ENCODE measurements at places on chromosomes 3 and 15. TPM values are rescaled to one million over a fixed set of nuclear protein-coding genes. Genes with fewer than 3 reads are reported as not detected.

- H3K27me3 ChIP-seq = no peaks in the 10 kb centered on the region
- no peak overlapping the region for H3K4me3 ChIP-seq
- no peaks in the 10 kb centered on the region for H3K36me3 ChIP-seq
- no peaks in the 10 kb centered on the region for H3K4me1 ChIP-seq
- no peak for DNase-seq
Measured at GRCh38 chr3:35544976-35545375, 94.3 kb upstream of the ARPP21 start.

GRCh38 chr3:63076357-63076756 lies 201.1 kb upstream of the CADPS start:
- no peaks in the 10 kb centered on the region for H3K4me1 ChIP-seq
- no peak overlapping the region for H3K4me3 ChIP-seq
- H3K36me3 ChIP-seq = no peaks in the 10 kb centered on the region
- no peak for DNase-seq

DNA sequence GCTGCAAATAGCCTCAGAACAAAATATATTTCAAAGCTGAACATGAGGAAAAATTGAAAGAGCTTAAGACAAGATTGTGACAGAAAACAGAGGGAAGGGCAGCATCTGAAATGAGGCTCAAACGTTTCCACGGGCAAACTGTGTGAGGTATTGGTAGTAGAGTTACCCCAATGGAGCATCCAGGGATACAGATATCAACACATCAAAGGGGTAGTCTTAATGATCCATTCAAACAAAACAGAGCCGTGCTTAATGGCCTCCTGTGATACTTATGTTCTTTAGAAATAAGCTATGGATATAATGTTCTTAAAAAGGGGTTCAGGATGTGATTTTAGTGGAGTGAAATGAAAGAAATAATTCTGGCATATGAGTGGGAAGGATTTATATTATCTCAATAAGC lies 430.3 kb upstream of the PDZRN3 start:
- no peak overlapping the region for H3K27ac ChIP-seq
- no peaks in the 10 kb centered on the region for H3K36me3 ChIP-seq
- no peak overlapping the region for H3K4me3 ChIP-seq
- H3K4me1 ChIP-seq = no peaks in the 10 kb centered on the region
- no peaks in the 10 kb centered on the region for H3K27me3 ChIP-seq

DNA sequence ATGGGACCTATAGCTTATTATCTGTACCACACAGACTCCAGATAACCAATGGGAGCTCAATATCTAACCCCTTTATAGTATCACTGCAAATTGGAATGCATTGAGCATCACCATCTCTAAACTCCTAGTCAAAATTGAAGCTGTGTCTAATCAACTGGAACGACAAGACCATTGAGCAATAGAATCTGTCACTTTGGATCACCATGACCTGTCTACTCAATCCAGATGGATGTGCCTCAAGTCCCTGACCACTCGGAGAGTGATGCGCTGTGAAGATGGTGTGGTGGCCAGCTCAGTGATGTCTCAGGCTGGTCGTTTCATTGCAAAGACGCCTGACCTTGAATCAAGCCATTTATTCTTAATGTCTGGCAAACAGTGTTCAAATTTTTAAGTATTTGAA lies 160.5 kb downstream of the SEMA6D start:
- H3K36me3 ChIP-seq = no peaks in the 10 kb centered on the region
- no peak for DNase-seq
- H3K27ac ChIP-seq = no peak overlapping the region
- H3K4me3 ChIP-seq = no peak overlapping the region

- peak; percentile 65 for DNase-seq
- peaks cover 20% of the 10 kb centered on the region for H3K4me1 ChIP-seq
- no peaks in the 10 kb centered on the region for H3K36me3 ChIP-seq
- no peaks in the 10 kb centered on the region for H3K27me3 ChIP-seq
- peak overlapping the region; percentile 25 for H3K27ac ChIP-seq
Measured at GRCh38 chr3:16337856-16338540, 73.0 kb downstream of the OXNAD1 start.

DNA sequence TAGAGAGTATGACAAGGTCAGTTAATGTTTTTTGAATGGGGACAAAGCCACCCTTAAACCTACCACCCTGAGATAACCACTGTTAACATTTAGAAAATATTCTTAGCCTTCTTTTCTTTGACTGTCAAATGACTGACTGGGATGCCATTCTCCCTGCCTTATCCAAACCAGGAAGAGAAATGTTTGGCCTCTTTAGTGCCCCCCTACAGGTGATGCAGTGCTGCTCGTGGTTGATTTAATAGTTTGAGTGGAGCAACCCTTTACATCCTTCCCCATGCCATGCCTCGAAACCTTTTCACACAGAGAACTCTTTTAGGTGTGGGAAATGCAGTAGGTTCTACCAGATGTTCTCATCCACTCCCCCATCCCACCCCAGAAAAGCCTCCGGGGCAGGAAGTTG lies 38.7 kb upstream of the UMPS start:
- H3K27me3 ChIP-seq = peaks cover 2% of the 10 kb centered on the region
- no peaks in the 10 kb centered on the region for H3K4me1 ChIP-seq
- no peak overlapping the region for H3K27ac ChIP-seq
- no peak overlapping the region for H3K4me3 ChIP-seq

DNA sequence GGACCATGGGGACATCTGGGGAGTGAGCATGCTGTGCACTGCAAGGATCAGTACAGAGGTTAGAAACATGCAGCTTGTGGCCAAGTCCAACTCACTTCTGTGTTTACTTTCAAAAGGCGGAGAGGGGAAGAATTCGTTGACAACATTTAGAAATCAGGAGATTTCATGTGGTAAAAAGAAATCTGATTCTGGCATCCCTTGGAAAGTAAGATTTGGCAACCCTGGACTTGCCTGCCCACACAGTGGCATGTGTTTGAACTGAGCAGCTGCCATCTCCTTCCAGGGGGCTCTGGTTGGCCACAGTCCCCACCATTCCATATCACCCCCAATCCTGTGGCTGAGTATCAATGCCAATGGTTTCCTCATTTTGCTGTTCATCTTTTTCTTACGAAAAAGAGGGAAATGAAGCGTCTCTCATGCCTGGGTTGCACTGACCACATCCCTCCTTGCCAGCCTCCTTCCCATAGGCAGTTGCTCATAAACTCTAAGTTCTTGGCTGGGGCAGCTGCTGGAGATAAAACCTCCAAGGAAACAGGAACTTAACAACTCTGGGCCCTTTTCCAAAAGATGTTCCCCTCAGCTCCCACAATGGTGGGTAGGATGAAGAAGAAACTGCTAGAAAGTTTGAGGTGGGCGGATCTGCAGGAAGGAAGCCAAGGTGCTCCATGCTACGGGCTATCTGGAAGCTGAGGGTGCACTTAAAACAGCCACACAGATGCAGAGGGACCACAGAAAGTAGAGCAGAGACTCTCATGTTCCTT lies 29.2 kb downstream of the SLC6A11 start:
- H3K27me3 ChIP-seq = no peaks in the 10 kb centered on the region
- H3K4me1 ChIP-seq = peaks cover 29% of the 10 kb centered on the region
- no peak overlapping the region for H3K4me3 ChIP-seq
- no peaks in the 10 kb centered on the region for H3K36me3 ChIP-seq

GRCh38 chr15:68769702-68770101 lies 51.0 kb downstream of the ANP32A start:
- H3K27me3 ChIP-seq = no peaks in the 10 kb centered on the region
- H3K4me1 ChIP-seq = peaks cover 5% of the 10 kb centered on the region
- no peak overlapping the region for H3K27ac ChIP-seq
- H3K4me3 ChIP-seq = no peak overlapping the region
- H3K36me3 ChIP-seq = no peaks in the 10 kb centered on the region

DNA sequence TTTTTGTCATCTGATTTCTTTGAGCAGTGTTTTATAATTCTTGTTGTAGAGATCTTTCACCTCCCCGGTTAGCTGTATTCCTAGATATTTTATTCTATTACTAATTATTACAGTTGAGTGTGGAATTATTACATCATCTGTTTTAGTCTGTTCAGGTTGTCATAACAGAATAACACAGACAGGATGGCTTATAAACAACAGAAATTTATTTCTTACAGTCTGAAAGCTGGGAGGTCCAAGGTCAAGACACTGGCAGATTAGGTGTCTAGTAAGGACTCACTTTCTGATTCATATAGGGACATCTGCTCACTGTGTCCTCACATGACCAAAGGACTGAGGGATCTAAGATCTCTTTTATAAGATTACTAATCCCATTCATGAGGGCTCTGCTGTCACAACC lies 121.3 kb upstream of the THBS1 start:
- H3K4me3 ChIP-seq = no peak overlapping the region
- H3K4me1 ChIP-seq = peaks cover 5% of the 10 kb centered on the region
- DNase-seq = no peak

DNA sequence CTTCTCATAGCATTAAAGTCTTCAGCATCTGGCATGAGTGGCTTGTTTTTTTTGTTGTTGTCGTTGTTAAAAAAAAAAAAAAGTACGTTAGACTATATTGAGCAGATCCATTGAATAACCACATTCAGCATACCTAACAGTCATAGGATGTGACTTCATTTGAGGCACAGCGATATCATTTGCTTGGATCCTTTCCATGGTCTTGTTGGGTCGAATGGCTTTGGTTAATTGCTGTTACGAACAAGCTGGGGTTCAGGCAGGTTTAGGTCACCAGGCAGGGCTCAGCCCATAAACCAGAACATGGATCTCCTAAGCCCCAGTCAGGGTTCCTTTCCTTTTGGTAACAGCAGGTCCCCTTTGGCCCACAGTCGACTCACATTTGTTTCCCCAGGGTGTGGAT lies 76.2 kb downstream of the POLR2M start:
- no peak overlapping the region for H3K4me3 ChIP-seq
- H3K36me3 ChIP-seq = no peaks in the 10 kb centered on the region
- no peak overlapping the region for H3K27ac ChIP-seq
- no peaks in the 10 kb centered on the region for H3K27me3 ChIP-seq

GRCh38 chr3:108106031-108106430 lies 15.2 kb upstream of the CD47 start:
- no peak overlapping the region for H3K4me3 ChIP-seq
- H3K36me3 ChIP-seq = no peaks in the 10 kb centered on the region
- no peak for DNase-seq
- H3K27me3 ChIP-seq = no peaks in the 10 kb centered on the region

- no peaks in the 10 kb centered on the region for H3K36me3 ChIP-seq
- H3K4me3 ChIP-seq = no peak overlapping the region
- H3K27me3 ChIP-seq = no peaks in the 10 kb centered on the region
- H3K27ac ChIP-seq = no peak overlapping the region
Measured at GRCh38 chr3:96101006-96101560, 713.3 kb upstream of the EPHA6 start.

GRCh38 chr3:28502397-28502937 lies 153.8 kb upstream of the AZI2 start:
- no peak overlapping the region for H3K27ac ChIP-seq
- no peaks in the 10 kb centered on the region for H3K36me3 ChIP-seq
- no peaks in the 10 kb centered on the region for H3K4me1 ChIP-seq
- DNase-seq = no peak

DNA sequence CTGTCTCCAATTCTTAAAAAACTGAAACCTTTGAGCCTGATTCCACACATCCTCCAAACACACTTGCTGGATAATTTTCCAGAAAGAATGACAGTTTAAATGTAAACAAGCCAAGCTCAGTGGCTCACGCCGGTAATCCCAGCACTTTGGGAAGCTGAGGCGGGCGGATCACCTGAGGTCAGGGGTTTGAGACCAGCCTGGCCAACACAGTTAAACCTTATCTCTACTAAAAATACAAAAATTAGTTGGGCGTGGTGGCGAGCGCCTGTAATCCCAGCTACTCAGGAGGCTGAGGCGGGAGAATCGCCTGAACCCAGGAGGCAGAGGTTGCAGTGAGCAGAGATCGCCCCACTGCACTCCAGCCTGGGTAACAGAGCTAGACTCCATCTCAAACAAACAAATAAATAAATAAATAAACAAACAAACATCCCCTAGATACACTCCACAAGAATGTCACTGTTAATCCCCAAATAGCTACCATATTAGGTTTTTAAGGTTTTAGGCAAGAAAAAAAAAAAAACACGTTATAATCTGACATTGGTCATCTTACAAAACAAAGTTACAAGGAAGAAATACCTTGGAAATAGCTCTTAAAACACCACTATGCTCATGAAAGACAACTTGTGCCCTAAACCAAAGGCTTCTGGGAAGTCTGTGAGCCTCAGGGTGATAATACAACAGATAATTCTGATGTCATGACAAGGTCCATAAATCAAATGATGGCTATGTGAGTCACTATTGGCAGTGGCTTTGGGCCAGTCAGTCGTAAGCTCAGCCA lies 13.2 kb downstream of the TNIK start:
- no peaks in the 10 kb centered on the region for H3K36me3 ChIP-seq
- H3K27ac ChIP-seq = no peak overlapping the region
- no peak overlapping the region for H3K4me3 ChIP-seq
- no peaks in the 10 kb centered on the region for H3K27me3 ChIP-seq
- no peak for DNase-seq

GRCh38 chr3:102474207-102474606 lies 39.4 kb downstream of the ZPLD1 start:
- H3K4me1 ChIP-seq = no peaks in the 10 kb centered on the region
- H3K36me3 ChIP-seq = no peaks in the 10 kb centered on the region
- DNase-seq = no peak
- no peak overlapping the region for H3K27ac ChIP-seq
- H3K27me3 ChIP-seq = no peaks in the 10 kb centered on the region

DNA sequence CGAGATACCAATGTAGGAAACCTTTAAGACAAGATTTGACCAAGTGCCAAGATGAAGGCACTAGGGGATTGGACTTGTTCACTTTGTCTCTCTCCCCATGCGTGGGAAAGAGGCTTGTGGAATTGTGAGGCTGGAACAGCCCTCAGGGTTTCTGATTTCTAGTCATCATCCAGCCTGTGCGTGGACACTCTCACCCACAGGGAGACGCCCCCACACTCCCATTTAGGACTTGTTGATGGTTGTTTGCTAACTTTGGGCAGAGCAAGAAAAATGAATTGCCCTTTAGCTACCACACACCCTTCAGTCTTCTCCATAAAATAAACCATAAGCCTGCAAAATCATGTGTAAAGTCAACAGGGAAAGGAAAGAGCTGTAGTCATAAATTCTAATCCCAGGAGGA lies 18.4 kb downstream of the ACKR2 start:
- H3K4me3 ChIP-seq = no peak overlapping the region
- H3K4me1 ChIP-seq = no peaks in the 10 kb centered on the region
- DNase-seq = no peak
- no peak overlapping the region for H3K27ac ChIP-seq
- no peaks in the 10 kb centered on the region for H3K36me3 ChIP-seq
- H3K27me3 ChIP-seq = no peaks in the 10 kb centered on the region

- no peaks in the 10 kb centered on the region for H3K4me1 ChIP-seq
- no peaks in the 10 kb centered on the region for H3K27me3 ChIP-seq
- no peaks in the 10 kb centered on the region for H3K36me3 ChIP-seq
- DNase-seq = no peak
Measured at GRCh38 chr3:81164806-81165205, 596.6 kb downstream of the GBE1 start.

- no peaks in the 10 kb centered on the region for H3K27me3 ChIP-seq
- no peak overlapping the region for H3K4me3 ChIP-seq
- H3K27ac ChIP-seq = no peak overlapping the region
- no peak for DNase-seq
- no peaks in the 10 kb centered on the region for H3K36me3 ChIP-seq
- H3K4me1 ChIP-seq = no peaks in the 10 kb centered on the region
Measured at GRCh38 chr3:110017304-110017703, 680.0 kb upstream of the DPPA4 start.

GRCh38 chr3:4091786-4092185 lies 211.4 kb upstream of the SETMAR start:
- H3K4me3 ChIP-seq = no peak overlapping the region
- H3K4me1 ChIP-seq = no peaks in the 10 kb centered on the region
- H3K36me3 ChIP-seq = no peaks in the 10 kb centered on the region

The RTP1 gene
- not detected for polyA plus RNA-seq

The RAB6B gene
- not detected for polyA plus RNA-seq

The AADAC gene
- not detected for polyA plus RNA-seq

The CCNDBP1 gene
- polyA plus RNA-seq = 196 TPM

The GRAMD2A gene
- polyA plus RNA-seq = not detected

The GCSAM gene
- polyA plus RNA-seq = 0.10 TPM

The EIF5A2 gene
- polyA plus RNA-seq = 1.4 TPM

The SPATA12 gene
- polyA plus RNA-seq = 0.16 TPM

The SNRPA1 gene
- 31.3 TPM for polyA plus RNA-seq
